Activated CD4-positive, alpha-beta T cell treated with anti-CD3 and anti-CD28 coated beads for 48 hours (primary cell): ENCODE measurements at places on chromosomes 7 and 10.

DNA sequence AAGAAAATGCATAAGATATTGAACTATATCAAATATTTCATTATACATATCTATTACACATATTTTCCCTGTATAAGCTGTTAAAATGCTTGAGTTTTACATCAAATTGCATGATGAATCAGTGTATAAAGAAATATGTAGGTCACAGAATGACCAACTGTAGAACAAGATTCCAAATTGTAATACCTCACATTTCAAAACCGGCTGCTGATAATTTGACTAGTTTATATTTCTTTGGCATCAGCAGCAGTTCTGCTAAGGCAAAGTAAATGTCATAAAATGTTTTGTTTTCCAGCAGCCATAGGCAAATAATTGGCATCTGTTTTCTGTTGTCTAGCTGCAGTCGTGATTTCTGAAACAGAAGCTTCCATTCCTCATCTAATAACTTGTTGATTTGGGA lies 633.9 kb downstream of the ARL4A start:
- no peak for DNase-seq

GRCh38 chr10:31930023-31930751 lies 1.6 kb upstream of the ARHGAP12 start:
- DNase-seq, result no peak

DNA sequence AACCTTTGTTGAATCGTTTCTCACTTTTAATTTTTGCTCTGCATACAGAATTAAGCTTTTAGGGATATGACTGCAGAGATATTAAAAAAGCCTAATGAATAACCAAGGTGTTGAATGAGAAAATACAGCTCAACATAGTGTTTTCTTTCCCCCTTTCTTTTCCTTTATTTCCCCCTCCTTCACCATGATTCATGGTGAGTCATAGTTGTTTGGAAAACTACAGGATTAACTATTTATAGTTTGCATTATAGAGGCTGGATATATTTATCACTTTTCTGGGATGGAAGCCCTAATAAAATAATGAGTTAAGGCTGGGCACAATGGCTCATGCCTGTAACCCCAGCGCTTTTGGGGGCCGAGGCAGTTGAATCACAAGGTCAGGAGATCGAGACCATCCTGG lies 115.0 kb downstream of the DNAJB9 start:
- DNase-seq, result no peak

GRCh38 chr10:23448323-23448722 lies 9.4 kb downstream of the OTUD1 start:
- no peak for DNase-seq

- peak; percentile 25 for DNase-seq
These were observed 580 bp downstream of the ZNF775 start for GRCh38 chr7:150379441-150380379.

DNA sequence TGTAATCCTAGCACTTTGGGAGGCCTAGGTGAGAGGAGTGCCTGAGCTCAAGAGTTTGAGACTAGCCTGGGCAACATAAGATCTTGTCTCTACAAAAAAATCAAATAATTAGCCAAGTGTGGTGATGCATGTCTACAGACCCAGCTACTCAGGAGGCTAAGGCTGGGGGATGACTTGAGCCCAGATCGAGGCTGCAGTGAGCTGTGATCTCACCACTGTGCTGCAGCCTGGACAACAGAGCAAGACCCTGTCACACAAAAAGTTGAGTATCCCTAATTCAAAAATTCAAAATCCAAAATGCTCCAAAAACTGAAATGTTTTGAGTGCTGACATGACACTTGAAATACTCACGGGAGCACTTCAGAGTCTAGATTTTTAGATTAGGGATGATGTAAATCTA lies 19.1 kb downstream of the KBTBD2 start:
- DNase-seq, result no peak

GRCh38 chr7:100590077-100590737 lies 4.1 kb downstream of the FBXO24 start:
- DNase-seq, result no peak

DNA sequence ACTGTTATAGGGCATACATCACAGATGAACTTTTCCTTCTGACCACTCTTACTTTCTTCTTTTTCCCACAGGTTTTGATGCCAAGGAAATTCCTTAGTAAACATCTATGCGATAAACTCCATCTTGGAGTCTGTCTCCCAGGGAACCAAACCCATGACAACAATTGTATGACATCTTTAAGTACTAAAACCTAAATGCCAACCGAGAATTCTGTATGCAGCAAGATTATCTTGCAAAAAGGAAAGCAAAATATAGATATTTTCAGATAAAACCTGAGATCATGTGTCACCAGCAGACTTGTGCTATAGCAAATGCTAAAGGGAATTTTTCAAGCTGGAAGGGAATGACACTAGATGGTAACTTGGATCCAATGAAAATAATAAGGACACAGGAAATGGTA lies 22.0 kb upstream of the BEND7 start:
- no peak for DNase-seq

DNA sequence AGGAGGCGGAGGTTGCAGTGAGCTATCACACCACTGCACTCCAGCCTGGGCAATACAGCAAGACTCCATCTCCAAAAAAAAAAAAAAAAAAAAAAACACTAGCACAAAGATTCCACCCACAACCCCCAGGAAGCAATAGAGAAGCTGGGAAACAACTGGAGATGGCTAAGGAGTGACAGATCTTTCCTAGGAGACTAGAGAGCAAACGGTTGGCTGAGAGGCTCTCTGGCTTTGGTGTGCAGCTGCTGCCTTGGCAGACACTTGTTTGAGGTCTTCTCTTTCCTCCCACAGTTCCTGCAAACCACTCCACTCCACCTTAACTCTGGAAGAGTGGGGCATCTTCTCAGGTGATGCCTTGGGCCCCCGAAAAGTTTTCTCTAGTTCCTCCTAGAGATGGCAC lies 78.5 kb upstream of the LANCL2 start:
- DNase-seq, result no peak

- DNase-seq, result no peak
These were observed 215.5 kb downstream of the SEMA3D start for GRCh38 chr7:84971360-84971759.

- DNase-seq, result no peak
These were observed 119.7 kb downstream of the FAM53B start for GRCh38 chr10:124624466-124624865.

- DNase-seq, result no peak
These were observed 8.9 kb downstream of the AGFG2 start for GRCh38 chr7:100547872-100548271.

- no peak for DNase-seq
These were observed 41.0 kb downstream of the ZEB1 start for GRCh38 chr10:31359979-31360378.

- no peak for DNase-seq
These were observed 69.8 kb downstream of the CDK6 start for GRCh38 chr7:92766461-92767003.

DNA sequence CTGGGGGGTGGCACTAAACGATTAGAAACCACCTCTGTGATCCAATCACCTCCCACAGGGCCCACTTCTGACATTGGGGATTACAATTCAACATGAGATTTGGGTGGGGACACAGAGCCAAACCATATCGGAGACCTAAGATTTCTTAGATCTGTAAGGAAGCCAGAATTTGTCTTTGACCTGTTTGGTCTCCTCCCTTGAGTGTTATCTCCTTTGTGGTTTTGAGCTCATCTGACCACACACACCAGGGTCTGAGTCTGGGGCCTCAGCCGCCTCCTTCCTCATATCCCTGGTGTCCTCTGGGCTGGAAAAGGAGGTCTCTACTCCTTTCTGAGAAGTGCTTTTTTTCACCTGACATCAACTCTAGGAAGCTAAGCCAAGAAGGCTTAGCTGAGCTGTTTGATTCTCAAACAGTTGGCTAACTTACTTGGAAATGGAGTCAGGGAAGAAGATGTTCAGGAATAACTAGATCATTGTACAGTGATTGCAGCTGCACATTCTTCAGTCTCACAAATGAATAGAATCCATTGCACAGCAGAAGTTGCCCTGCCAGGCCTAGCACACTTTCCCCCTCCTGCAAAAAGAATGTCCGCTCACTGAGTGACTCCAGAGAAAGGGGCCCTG lies 167.4 kb downstream of the ARHGAP21 start:
- no peak for DNase-seq

DNA sequence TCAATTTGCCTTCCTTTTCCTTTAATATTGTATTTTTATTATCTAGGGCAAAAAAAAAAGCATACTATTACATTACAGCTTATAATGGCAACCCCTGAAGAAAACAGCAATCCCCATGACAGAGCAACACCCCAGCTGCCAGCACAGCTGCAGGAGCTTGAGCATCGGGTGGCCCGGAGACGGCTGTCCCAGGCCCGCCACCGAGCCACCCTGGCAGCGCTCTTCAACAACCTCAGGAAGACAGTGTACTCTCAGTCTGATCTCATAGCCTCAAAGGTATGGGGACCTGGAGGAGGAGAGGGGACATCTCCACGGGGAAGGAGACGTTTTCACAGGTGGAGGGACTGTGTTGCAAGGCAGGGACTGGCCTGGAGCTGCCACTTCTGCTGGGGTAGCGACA lies 6.8 kb downstream of the STRA8 start:
- DNase-seq, result no peak

GRCh38 chr10:104243512-104243911 lies 11.2 kb upstream of the GSTO1 start:
- no peak for DNase-seq

- DNase-seq, result no peak
These were observed 10.5 kb upstream of the EDRF1 start for GRCh38 chr10:125708971-125709503.

- no peak for DNase-seq
These were observed 290.6 kb downstream of the FRMD4A start for GRCh38 chr10:14039968-14040668.

DNA sequence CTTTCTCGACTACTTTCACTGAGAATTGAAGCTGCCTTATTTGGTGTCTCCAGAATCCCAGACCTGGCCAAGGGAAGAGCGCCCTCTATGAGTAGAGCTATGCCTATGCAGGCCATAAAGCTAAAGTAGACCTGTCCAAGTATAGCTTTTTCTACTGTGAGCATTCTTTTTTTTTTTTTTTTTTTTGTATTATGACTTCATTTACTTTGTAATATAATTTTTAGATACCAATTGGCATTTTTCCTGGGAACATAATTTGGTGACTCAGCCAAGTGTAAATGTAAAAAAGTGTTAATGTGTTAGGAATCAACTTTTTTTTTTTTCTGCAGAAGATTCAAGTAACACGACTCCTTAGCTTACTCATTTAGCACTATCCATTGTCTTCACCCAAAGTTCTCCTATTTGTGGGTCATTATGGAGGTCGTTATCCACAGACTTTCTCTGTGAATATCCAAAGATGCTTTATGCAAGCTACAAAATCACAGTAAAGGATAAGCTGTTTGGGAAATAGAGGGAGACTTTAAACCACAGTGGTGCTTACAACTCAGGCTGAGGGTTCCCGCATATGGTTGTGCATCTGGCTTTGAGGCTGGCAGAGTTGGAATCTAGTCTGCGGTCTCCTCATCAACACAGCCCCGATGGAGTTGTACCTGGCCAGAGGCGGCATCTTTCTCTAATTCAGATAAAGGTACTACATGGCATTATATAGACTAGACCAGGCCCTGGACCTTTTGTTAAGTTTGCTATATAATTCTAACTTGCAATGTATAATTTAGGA lies 1040.2 kb upstream of the SORCS1 start:
- peak; percentile 4 for DNase-seq

DNA sequence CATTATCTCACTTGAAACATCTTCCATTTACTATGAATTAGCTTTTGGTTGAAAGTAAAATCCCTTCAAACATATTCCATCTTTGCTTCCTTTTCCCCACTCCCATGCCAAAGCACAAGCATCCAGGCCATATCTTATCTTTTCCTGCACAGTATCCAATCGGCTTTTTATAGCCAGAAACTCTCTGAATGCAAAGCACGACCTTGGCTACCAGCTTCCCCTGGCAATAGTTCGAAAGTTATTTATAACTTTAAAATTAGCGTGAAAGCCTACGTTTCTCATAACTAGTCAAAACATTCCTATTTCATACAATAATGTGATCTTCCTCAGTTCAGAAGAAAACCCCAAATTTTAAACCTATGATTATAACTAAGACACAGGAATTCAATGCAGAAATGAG lies 440 bp downstream of the CTNNA3 start:
- DNase-seq, result no peak

DNA sequence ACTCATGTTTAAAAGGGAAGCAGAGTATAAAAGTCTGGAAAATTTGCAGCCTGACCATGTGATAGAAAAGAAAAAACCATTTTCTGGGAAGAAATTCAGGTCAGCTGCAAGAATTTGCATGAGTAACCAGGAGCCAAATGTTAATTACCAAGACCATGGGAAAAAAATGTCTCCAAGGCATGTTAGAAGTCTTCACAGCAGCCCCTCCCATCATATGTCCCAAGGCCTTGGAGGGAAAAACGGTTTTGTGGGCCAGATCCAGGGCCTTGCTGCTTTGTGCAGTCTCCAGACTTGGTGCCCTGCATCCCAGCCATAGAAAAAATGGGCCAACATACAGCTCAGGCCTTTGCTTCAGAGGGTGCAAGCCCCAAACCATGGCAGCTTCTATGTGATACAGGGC lies 1019.6 kb upstream of the SORCS1 start:
- no peak for DNase-seq

GRCh38 chr7:30143748-30144251 lies 9.0 kb downstream of the MTURN start:
- DNase-seq, result no peak

- no peak for DNase-seq
These were observed 184.7 kb downstream of the FRMD4A start for GRCh38 chr10:14146025-14146424.

- no peak for DNase-seq
These were observed 595.2 kb downstream of the AUTS2 start for GRCh38 chr7:70193514-70193913.

GRCh38 chr7:1446620-1447032 lies 12.6 kb downstream of the MICALL2 start:
- no peak for DNase-seq

GRCh38 chr7:135980665-135981180 lies 3.6 kb upstream of the MTPN start:
- DNase-seq, result peak; percentile 49

DNA sequence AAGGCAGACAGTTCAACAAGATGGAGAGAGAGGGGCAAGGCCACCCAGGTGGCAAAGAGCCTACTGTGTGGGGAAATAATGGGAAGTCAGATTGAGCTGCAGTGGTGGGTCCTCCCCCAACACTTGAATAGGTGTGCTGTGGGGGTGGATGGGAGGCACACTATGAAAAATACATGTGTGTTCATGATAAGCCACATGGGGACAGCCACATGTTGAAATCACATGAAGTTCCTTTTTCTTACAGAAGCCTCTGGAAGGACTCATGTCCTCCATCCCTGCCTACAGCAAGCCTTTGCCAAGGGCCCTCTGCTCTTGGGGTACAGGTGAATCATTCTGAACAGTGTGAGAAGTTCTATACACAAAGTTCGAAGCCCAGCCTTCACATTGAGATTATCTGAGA lies 310.9 kb downstream of the LRMDA start:
- no peak for DNase-seq

- DNase-seq, result no peak
These were observed 292.0 kb downstream of the HPSE2 start for GRCh38 chr10:98943681-98944080.
